ENCODE measurements at places on chromosomes 12 and 14. TPM values are rescaled to one million over a fixed set of nuclear protein-coding genes. Genes with fewer than 3 reads are reported as not detected.

The RBP5 gene
- total RNA-seq = 0.49 TPM

The HOXC9 gene
- total RNA-seq = 12.6 TPM

The RPL10L gene
- not detected for total RNA-seq

- DNase-seq = no peak
These were observed 19.5 kb downstream of the PTGDR start for GRCh38 chr14:52286661-52287649.

GRCh38 chr12:57005980-57006808 lies at the start of gene ZBTB39:
ZBTB39 (minus strand) TSS chr12:57006546; CDS start chr12:57004917, 1,629 bp downstream.
- DNase-seq = peak; percentile 79

GRCh38 chr12:124795081-124795948 lies 68.3 kb downstream of the SCARB1 start:
- DNase-seq = no peak

GRCh38 chr12:86331012-86331411 lies 74.8 kb upstream of the MGAT4C start:
- peak; percentile 16 for DNase-seq
